GM23338 (cell line): ENCODE measurements at places on chromosomes 4 and X.

DNA sequence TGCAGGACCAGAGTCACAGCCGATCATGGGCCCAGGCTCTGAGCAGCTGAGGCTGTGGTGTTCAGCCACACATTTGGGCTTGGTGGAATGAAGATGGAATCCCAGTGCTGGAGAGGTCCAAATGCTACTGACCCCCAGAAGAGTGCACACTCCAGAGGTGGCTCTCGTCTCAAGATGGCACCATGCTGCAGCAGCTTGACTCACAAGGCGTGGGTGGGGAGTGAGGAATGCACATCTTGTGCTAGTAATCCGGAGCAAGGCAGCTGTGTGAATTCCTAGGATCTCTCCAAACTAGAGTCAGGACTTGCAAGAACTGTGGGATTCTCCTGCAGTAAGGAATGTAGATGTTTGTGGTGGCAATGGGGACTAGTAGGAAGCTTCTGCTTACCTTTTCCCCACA lies 28.7 kb downstream of the RAB28 start:
- DNase-seq: no peak

DNA sequence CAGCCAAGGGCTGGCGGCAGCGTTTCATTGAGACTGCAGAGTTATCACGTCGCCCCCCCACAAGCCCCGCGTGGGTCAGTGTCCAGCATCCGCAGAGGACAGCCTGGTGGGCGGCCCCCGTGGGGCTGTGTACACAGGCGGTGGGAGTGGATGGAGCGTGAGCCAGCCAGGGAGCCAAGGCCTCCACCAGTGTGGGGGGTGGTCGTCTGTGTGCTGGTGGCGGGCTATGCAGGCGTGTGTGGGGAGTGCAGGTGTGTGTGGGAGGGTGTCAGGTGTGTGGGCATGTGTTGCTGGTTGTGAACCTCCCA lies 56.5 kb upstream of the NKX1-1 start:
- no peak for DNase-seq

DNA sequence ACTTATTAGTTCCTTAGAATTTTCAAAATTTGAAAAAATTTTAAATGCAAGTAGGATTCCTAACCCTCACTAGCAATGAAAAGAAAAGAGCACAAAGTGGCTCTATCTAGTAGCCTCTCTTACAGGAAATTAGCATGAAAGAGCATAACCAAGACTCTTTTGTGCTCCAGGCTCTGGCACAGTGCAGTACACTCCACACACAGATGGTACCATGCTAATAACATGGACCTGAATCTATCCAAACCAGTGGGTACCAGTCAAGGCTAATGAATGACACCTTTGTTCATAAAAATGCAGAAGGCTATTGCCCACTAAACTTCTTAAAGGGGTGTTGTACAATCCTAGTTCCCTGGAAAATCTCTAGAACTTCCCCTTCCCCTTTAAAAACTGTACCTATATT lies 119.0 kb downstream of the MANBA start:
- no peak for DNase-seq

DNA sequence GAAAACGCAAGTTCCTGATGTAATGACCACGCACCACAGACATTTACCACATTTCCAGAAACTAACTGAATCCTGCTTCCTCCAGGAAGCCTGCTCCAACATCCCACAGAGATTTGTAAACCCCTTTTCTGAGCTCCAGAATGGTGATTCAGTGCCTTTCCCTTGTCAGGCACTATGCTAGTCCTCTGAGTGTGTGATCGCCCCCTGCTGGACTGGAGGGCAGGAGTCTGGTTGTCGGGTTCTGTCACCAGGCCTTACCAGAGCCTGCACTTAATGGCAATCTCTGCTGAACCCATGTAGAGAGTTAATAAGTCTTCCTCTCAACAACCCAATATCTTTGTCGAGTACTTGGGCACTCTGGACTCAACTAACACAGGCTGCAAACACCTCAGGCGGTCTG lies 14.5 kb upstream of the KDM5C start:
- peak; percentile 20 for DNase-seq

GRCh38 chrX:148146121-148146520 lies 165.0 kb downstream of the FMR1NB start:
- DNase-seq: no peak

DNA sequence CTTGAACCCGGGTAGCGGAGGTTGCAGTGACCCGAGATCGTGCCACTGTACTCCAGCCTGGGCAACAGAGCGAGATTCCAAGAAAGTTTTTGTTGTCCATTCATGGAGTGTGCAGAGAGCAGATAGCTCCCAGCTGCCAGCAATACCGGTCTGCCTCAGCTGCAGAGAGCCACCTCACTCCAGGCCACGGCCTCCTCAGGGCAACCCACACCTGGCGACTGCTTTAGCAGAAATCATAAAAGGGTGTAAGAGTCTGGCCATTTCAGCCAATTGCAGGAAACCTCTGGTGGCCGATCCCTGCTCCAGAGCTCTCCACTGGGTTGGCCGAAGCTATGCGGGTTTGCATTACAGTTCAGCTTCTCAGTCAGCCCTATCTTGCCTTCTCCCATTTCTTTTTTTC lies 227.4 kb upstream of the BCOR start:
- no peak for DNase-seq

DNA sequence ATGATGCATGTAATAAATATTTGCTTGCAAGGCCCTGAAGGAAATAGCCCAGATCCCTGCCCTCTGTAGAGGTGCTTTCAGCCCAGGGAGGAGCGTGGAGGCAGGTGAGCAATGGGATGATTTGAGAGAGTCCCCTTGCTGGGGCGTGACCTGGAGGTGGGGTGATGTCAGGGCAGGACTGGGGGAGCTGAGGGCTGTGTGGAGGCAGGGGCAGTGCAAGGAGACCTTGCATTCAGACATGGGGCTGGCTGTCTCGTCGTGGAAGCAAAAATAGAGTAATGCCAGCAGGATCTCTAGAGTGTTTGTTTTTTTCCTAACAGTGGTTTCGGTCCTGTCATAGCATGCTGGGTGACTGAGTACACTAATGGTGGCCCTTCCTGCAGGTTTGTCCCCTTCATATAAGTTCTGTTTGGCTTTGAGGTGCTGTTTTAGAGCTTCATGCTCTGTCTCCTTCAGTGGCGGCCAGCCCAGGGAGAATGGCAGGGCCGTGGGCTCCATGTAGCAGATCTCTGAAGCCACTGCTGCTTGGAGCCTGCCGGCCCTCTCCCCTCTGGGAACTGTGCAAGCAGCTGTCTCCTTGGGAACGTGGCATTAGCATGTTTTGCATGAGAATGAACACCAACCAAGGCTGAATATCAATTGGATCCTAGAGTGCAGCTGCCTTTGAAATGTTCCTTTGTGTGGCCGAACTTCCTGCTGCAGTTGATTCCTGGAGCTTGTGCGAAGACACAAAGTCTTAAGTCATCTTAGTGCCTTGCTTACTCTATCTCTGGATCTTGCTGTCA lies 39.3 kb upstream of the CLDN34 start:
- DNase-seq: peak; percentile 91

GRCh38 chrX:148067285-148067684 lies 86.1 kb downstream of the FMR1NB start:
- no peak for DNase-seq

- DNase-seq: no peak
Observed at GRCh38 chrX:110004731-110005369, 1.9 kb downstream of the TMEM164 start.

- no peak for DNase-seq
Observed at GRCh38 chr4:102694791-102695190, 66.0 kb downstream of the MANBA start.

DNA sequence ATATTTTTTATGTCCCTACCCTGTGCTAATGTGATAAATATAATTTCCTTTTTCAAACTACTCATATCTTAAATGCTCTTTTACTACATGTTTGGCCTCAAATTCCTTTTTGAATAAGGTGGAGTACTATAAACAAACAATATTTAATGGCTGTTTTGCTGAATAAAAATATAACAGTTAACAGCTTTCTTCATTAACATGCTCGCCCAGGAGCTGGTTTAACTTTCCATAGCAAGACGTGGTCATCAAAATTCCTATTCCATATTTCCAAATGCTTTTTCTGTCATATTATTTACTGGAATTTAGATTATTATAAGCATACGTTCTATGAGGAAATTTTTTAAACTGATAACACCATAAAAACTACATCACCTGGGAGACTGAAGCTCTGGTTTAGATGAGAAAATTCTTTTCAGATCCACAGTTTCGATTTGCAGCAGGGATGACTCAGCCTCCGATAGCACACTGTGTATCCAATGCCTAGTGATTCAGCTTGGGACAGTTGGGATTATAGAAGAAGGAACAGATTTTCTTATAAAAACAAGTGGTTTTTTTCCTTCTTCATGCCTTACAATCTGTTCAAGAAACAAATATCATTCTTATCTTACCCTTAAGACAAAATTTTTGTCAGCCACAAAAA lies 129.1 kb downstream of the FBXO8 start:
- no peak for DNase-seq

GRCh38 chr4:173009129-173009823 lies 159.3 kb upstream of the GALNT7 start:
- no peak for DNase-seq

DNA sequence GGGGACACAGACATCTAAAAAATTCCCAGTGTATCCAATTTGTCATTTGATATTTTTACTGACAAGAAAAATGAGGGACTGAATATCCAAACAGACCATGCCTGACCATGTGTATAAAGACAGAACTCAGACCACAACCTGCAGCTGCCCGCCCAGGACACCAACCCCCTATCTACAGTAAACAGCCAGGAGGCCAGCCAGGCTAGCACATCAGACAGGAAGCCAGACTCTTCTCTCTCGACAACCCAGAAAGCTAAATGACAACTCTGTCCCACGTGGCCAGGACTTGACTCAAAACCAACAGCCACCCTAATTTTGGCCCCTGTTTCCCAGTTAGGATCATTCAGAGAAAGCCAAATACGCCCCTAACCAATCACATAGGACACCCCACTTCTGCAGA lies 15.1 kb downstream of the AFAP1 start:
- DNase-seq: no peak

- no peak for DNase-seq
Observed at GRCh38 chr4:17132226-17132625, 233.8 kb upstream of the LDB2 start.

DNA sequence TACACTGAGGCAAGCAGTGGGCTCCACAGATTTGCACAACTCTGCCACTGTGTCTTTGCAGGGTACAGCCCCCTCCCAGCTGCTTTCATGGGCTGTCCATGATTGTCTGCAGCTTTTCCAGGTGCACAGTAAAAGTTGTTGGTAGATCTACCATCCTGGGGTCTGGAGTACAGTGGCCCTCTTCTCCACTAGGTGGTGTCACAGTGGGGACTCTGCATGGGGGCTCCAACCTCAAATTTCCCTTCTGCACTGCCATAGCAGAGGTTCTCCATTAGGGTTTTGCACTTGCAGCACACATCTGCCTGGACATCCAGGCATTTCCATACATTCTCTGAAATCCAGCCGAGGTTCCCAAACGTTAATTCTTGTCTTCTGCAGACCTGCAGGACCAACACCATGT lies 1002.3 kb downstream of the FAM133A start:
- DNase-seq: peak; percentile 9

DNA sequence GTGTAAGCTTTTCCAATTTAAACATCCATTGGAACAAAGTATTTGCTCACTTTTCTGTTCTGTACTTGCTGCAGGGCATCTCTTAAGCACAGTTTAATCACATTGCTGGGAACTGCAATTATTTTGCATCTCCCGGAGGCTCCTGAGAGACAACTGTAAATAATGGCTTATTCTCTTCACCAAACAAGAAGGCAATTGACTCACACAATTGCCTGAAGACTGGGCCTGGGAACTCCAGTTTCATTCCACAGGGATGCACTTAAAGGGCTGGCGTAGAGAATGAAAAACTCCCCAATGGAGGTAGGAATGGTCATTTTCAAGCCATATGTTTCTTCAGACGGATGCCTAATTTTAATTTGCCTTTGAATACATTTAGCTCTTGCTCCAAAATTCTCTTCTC lies 29.5 kb downstream of the TFDP3 start:
- no peak for DNase-seq
